Erythroblast (primary cell): ENCODE measurements at places on chromosomes 2 and 18.

- DNase-seq: no peak
Observed at GRCh38 chr18:79631096-79631507, 48.5 kb upstream of the CTDP1 start.

- DNase-seq: no peak
Observed at GRCh38 chr2:65957886-65958285, 477.0 kb upstream of the MEIS1 start.

GRCh38 chr2:169765523-169765922, 31.9 kb downstream of the KLHL23 start:
- DNase-seq: no peak

GRCh38 chr18:73235491-73235890, 367.7 kb upstream of the NETO1 start:
- no peak for DNase-seq

- DNase-seq: peak; percentile 5
Observed at GRCh38 chr2:215764441-215765048, 248.8 kb downstream of the MREG start.

DNA sequence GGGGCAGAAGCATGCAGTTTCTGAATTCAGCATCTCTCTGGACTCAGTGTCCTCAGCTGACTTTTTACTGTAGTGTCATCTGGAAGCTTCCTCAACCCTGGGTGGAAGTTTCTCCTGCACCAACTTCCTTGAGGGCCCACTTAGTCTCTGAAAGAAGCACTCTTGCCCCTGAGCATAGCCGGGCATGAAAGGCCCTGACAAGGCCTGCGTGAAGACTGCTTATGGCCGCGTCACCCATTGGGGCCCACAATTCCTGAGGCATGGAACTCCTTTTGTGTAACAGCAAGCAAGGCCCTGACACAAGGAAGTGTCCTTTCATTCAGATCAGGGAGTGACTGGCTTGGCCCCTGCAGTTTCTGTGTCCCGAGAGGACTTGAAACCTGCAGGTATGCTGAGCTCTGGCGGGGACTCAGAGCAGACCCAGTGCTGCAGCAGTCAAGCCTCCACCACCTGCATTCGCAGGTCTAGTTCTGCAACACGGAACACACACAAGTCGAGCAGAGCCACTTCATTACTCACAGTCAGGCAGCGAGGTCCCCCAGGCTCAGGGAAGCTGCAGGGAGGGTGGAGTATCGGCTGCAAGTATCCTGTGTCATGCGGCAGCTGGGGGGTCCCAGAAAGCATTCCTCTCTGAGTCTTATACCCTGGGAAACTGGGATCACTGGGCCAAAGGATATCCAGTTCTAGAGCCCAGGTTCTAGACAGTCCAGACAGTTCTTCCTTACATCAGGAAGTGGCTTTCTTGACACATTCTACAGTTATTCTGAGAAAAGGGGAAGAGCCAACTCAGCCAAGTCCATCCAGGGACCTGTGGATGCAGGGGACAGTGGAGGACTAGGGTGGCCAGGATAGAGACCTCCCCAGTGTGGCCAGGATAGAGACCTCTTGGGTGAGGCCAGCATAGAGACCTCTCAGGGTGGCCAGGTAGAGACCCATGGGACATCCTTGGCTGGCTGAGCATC, 35.6 kb upstream of the PRLH start:
- no peak for DNase-seq

DNA sequence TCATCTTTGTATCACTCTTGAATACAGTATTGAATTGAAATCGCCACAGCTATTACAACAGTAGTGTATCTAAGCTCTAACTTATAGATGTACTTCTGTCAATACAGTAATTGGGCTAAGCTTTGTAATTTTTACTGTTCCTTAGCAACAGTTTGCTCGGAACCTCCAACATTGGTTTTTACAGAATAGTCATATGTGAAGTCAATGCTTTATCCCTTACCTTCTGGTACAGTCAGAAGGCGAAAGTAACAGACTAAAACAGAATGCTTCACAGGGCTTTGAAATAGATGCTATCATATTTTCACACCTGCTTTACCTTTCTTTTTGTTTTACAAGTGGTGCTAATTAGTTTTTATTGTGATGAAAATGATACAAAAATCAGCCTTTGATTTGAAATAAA, 46.9 kb upstream of the CYP20A1 start:
- DNase-seq: no peak

DNA sequence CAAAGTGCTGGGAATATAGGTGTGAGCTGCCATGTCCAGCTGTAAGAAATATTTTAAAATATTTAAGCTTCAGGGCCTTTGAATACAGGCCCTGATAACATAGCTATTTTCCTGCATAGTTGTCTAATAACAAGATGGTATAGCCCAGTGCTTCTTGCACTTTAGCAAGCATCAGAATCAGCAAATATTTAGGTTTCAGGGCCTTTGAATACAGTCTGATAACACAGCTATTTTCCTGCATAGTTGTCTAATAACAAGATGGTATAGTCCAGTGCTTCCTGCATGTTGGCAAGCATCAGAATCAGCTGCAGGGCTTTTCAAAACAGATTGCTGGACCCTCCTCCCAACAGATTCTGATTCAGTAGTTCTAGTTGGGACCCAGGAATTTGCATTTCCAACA, 5.6 kb downstream of the GEMIN6 start:
- DNase-seq: no peak

DNA sequence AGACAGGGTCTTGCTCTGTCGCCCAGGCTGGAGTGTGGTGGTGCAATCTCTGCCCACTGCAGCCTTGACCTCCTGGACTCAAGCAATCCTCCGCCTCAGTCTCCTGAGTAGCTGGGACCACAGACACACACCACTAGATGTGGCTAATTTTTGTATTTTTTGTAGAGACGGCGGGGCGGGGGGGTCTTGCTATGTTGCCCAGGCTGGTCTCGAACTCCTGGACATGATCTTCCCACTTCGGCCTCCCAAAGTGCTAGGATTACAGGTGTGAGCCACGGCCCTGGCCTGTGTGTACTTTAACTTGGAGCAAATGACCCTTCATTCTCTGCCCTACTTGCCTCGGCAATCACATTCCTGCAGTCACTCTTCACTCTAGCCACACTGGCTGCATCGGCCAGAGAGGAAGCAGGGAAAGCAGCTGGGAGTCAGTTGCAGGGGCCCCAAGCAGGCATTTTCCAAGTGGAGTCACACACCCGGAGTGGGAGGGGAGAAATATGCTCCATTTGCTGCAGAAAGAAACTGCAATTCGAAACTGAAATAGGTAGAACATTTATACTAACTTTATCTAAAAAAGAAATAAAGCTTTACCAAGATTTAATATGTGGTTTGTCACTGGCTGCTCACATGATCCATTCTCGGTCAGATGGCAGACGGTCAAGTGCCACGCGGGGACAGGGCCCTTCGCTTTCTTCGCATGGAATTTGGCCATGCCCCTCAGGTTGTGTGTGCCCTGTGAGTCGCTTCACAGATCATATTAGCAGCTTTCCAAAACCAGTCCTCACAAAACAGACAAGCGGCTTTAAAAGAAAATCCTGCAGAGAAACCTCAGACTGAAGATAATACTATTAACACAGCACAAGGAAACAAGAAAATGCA, 37.1 kb downstream of the FAM161A start:
- no peak for DNase-seq

- no peak for DNase-seq
Observed at GRCh38 chr2:189440644-189440946, 679 bp upstream of the WDR75 start.

DNA sequence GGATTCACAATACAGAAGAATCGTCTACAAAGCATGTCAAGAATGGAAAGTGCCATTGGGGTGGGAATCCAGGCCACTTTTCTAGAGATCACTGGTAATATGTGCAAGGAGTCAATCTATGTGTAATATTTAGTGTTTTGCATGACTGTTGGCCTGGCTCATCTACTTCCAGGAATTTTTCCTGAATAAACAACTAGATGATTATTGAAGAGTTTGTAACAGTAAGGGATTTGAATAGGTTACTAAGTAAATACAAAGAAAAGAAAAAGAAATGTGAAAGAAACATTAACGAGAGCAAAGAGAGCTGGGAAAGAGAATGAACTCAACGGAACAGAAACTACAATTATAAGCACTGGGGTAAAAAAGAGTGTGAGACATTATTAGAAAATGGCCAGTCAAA, 406.0 kb downstream of the TGIF1 start:
- DNase-seq: no peak

- DNase-seq: peak; percentile 42
Observed at GRCh38 chr18:23133860-23134779, 1.2 kb upstream of the CABLES1 start.

DNA sequence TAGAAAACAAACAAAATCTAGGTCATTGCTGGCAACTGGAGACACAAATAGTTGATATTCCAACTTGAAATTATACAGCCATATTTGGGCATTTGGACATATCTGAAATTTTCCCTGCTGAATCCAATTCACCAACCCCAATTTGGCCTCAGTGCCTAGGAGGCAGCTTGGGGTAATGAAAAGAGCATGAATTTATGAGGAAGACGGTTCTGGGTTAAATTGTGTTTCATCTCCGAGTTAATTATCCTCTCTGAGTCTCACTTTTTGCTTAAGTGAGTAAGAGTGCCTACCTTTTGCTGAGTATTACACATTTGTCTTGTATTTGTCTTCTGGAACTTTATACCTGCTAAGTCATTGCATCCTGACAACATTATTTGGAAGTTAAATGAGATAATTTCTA, 1906.8 kb upstream of the PIK3C3 start:
- DNase-seq: no peak

- no peak for DNase-seq
Observed at GRCh38 chr2:140593132-140593531, 1537.7 kb downstream of the LRP1B start.

DNA sequence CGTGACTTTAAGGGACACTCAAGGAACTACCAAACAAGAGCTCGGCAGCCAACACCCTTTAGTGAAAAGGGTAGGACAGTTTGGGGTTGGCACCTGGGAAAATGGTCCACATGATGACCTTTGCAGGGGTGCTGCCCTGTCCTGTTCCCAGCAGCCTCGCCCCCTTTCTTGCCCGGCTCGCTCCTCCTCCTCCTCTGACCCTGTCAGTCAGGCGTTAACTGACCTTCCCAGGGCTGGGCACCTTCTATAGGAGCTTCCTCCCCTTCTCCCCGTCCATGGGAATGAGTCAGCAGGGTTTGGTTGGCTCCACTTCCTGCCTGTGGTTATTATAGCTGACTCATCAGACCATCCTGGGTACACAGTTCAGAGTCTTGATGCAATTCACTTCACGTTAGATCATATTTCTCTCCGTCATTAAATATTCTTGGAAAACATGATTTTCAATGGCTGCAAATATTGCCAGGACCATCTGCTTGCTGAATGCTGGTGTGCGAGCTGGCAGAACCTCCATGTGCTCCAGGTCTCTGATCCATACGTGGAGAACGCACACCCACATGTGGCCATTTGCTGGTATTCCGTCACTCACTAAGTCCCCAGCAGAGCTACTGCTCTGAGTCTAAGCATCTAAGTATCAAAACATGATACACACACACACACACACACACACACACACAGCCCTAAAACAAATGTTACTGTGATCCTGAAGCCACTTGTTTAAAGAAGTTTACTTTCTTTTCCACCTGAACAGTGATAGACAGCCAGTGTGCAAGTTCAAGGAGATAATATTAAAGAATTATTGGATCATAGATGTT, 185.0 kb downstream of the ANAPC1 start:
- DNase-seq: peak; percentile 93

DNA sequence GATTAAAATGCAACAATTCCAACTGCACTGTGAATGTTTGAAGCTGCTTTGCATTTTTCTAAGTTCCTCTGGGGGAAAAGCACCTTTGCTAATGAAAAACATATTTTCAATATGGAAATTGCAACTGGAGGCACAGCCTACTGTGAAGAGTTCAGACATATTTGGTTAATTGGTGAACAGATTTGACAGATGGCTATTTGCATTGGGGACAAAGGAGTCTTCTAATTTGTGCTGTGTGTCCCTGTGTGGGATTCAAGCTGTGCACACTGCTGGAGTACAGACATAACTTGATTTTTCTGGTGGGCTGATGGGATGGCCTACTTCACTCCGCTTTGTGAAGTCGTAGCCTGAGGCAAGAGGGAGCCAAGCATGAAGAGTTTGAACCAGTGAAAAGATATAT, 40.7 kb upstream of the ARHGAP25 start:
- DNase-seq: no peak

DNA sequence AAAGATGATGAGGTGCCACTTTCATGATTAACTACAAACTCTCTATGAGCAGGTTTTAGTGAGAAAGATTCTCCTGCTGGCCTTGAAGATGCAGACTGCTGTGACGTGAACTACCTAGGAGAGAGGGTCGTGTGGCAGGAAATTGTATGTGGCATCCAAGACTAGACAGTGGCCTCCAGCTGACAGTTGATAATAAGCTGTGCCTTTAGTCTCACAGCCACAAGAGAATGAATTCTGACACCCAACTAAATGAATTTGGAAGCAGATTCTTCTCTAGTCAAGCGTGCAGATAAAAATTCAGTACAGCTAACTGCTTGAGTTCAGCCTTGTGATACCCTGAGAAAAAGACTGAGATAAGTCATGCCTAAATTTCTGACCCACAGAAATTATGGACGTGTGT, 169.0 kb upstream of the COL3A1 start:
- no peak for DNase-seq

- no peak for DNase-seq
Observed at GRCh38 chr2:101533561-101534148, 58.7 kb upstream of the RFX8 start.

DNA sequence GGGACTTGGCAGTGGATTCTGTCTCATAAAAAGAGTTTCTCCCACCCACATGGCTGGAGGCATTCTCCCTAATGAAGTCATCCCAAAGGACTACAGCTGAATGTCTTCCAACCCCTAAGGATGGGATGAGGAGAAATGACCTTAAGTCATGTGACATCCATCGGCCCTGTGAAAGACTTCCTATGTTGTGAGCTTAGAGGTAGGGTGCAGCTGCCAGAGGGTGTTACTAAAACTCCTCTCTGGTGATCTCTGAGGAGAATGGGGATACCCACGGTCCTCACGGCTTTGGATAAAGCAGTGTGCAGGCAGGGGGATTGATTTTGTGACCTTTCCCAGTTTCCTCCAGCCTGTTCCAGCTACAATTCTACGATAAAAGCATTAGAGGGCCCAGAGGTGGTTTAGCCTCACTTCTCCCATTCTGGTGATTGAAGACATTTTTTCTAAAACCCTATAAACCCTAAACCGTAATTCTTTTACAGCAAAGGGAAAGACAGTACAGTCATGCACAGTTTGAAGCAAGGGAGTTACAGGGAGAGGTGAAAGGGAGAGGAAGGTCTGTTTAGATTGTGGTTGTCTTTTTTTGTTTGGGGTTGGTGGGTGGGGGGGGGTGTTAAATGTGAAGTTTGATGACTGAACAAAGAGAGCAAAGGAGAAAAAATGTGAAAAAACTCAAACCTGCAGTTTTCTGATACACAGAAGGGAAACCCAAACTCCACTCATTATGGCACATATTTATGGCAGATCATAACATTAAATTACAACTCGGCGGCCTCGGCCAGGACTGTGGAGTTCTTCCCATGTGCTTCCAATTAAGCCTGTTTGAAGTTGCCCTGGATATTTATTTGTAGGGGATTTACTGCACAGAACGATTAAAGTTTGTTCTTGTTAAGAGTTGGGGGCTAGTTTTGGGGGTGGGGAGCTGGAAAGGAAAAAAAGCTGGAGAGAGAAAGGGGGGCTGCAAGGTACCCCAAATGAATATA, 26.6 kb upstream of the SLC14A2 start:
- no peak for DNase-seq
